Activated CD4-positive, alpha-beta T cell treated with anti-CD3 and anti-CD28 coated beads, Interleukin-2, amount 50 U/mL, for 16 hours (primary cell): ENCODE measurements at places on chromosomes 5 and 9.

GRCh38 chr5:154046486-154046885 lies 7.7 kb downstream of the MFAP3 start:
- DNase-seq, result no peak

- no peak for DNase-seq
Measured at GRCh38 chr9:129751841-129752801, 721 bp downstream of the PTGES start.

- DNase-seq, result no peak
Measured at GRCh38 chr5:96033116-96033515, 71.5 kb upstream of the ELL2 start.

DNA sequence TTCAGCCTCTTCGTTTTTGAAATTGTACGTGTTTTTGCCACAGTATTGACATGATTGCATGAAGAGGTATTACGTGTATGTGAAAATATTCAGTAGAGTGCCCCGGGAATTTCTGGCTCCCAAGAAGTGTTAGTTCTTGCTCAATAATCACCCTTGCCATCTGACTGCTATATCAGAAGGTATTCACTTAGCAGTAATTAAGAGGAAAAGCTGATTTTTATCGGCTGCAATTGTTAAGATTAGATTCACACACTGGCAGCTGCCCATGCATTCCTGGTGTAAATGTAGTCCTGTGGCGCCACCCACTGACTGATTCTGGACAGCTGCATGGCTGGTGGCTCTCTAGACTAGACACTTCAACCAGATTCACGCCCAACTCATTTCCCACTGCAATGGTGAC lies 440.1 kb upstream of the ADAMTS16 start:
- DNase-seq, result peak; percentile 12

GRCh38 chr9:96040591-96041461 lies 165.3 kb downstream of the ERCC6L2 start:
- no peak for DNase-seq

GRCh38 chr9:17394881-17395510 lies 183.9 kb upstream of the SH3GL2 start:
- DNase-seq, result no peak

DNA sequence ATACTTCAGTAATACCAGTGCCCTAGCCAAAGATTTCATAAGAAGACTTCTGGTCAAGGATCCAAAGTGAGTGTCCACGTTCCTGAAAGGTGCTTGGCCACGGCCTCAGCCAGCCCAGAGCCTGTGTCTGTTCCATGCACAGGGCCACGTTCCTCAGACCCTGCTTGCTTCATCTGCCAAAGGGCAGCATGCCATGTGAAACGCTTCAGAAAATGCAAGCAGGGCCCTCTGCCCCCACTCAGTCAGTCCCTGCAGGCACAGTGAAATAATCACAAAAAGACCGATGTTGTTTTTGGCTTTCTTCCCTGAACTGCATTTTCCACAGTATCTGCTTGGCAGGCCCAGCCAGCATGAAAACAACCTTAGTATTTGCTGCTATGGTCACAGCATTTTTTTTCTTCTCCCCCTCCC lies 85.5 kb upstream of the CTSL start:
- no peak for DNase-seq

GRCh38 chr5:149610589-149611255 lies 29.4 kb downstream of the ARHGEF37 start:
- no peak for DNase-seq

DNA sequence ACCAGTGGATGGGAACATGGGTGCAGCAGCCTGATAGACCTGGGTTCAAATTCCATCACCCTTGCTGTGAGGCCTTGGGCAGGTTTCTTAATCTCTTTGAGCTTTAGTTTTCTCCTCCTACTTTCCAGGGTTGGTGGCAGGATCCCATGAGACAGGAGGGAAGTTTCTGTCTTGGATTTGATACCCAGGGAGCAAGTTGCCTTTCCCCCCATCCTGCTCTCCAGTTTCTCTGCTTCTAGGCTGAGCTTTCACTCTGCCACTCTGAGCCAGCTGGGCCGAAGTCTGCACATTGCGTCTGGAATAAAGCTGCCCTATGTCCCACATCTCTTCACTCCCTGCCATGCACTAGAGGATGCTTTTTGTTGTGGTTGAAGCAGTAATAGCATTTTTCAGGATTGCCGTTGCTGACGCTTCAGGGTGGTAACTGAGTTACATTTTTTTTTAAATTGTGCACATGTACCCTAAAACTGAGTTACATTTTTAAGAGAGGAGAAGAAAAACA lies 40.5 kb upstream of the ANGPTL2 start:
- DNase-seq, result no peak

DNA sequence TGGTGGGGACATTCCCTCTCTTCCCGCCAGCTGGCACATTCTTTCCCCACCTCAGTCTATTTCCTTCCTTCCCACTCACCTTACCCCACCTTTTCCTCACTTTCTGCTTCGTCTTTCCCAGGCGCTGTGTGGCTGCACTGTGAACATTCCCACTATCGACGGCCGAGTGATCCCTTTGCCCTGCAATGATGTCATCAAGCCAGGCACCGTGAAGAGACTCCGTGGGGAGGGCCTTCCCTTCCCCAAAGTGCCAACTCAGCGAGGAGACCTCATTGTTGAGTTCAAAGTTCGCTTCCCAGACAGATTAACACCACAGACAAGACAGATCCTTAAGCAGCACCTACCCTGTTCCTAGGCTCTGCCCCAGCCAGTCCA lies 7.3 kb downstream of the DNAJB5 start:
- no peak for DNase-seq

- DNase-seq, result no peak
Measured at GRCh38 chr9:85510830-85511504, 230.8 kb downstream of the AGTPBP1 start.

GRCh38 chr9:21856301-21857094 lies 54.1 kb downstream of the MTAP start:
- no peak for DNase-seq

DNA sequence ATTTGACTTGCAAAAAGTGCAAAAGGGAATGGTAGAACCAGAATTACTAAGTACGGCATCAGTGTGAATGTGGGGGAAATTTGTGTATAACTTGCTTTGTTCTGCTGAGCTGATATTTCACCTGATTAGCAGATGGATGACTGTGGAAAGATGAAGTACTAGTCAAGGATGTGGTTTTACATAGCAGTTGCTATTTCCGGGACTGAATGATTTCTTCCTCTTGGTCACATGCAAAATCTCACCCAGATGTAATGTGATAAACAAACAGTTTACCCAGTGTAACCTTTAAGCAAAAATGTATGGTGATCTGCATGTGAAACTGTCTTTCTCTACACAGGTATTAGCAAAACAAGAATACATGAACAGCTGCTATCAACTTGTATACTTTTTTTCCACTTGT lies 46.1 kb downstream of the DCP2 start:
- DNase-seq, result peak; percentile 84

GRCh38 chr5:167845952-167846351 lies 445.5 kb upstream of the WWC1 start:
- DNase-seq, result no peak

- DNase-seq, result peak; percentile 68
Measured at GRCh38 chr5:103224118-103224893, 34.3 kb upstream of the MACIR start.

DNA sequence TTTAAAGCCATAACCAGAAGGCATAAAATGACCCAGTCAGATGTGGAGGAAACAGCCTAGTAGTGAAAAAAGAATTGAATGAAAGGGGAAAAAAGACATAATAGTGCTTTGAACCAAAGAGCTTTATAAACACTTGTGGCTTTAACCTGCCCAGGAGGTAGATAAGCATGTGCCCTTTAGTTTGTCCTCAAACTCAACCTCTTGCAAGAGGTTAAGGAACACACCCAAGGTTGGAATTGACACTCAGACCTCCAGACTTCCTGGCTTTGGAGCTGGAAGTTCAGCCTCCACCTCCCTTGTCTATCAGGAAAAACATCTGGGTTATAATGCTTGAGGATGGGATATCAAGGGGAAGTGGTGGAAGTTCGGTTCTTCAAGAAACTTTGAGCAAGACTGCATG lies 16.3 kb downstream of the NDUFA8 start:
- no peak for DNase-seq

- DNase-seq, result no peak
Measured at GRCh38 chr9:77427256-77427927, 220.7 kb downstream of the GNA14 start.

GRCh38 chr5:76662521-76662920 lies 39.3 kb upstream of the F2RL2 start:
- DNase-seq, result no peak

GRCh38 chr5:72206160-72206559 lies 98.9 kb downstream of the MAP1B start:
- no peak for DNase-seq

DNA sequence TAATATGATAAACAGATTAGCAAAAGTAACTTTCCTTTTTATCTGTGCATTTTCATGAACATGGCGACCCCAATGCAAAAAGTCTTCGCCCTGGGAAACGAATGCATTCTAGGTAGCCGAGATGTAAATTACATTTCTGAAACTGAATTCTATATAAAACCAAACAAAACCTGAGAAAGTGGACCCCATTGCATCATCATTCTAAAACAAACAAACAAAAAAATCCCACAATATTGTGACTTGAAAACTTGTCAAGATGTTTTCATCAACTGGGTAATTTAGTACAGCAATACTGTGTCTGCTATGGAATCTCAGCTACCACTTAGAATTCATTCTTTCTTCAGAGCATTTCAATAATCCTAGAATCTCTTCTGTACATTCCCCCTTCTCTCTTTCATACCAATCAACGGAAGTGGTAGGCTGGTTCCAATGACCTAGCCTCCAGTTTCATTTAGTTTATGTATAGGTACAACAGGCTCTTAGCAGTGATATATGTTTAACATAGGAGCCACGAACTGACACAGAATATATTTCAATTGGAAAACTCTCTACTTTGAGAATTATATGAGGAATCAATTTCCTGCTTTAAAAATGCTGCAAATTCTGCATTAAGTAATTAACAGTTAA lies 85.6 kb downstream of the FBXW11 start:
- no peak for DNase-seq

- no peak for DNase-seq
Measured at GRCh38 chr9:109953300-109953699, 173.3 kb downstream of the PALM2AKAP2 start.

GRCh38 chr9:74973714-74974113 lies 21.0 kb upstream of the C9orf40 start:
- no peak for DNase-seq

GRCh38 chr5:165405340-165405739 lies 1899.9 kb downstream of the MAT2B start:
- no peak for DNase-seq

DNA sequence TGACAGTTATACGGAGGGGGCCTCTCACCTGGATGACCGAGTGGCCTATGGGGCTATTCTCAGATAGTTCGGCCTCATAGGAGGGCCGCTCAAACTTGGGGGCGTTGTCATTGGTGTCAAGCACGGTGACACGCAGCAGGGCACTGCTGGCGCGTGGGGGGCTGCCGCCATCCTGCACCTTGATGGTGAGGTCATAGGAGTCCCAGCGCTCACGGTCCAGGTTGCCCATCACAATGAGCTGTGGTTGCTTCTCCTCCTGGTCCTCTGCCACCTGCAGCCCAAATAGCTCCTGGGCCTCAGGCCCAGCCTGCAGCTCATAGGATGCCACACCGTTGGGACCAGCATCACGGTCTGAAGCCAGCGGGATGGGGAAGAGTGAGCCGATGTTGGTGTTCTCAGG lies 9.7 kb downstream of the PCDH1 start:
- no peak for DNase-seq
